ENCODE measurements at places on chromosomes 7 and 10. TPM values are rescaled to one million over a fixed set of nuclear protein-coding genes. Genes with fewer than 3 reads are reported as not detected.

UCMA gene
- total RNA-seq: not detected

CHAT gene
- not detected for total RNA-seq

GRM8 gene
- total RNA-seq: not detected

NAT16 gene
- total RNA-seq: not detected

TRIL gene
- total RNA-seq: under 0.01 TPM

FRMPD2 gene
- total RNA-seq: 0.07 TPM

BEND7 gene
- 12.9 TPM for total RNA-seq

DNAJC2 gene
- total RNA-seq: 40.7 TPM

SPDYE11 gene
- not detected for total RNA-seq

ADCYAP1R1 gene
- total RNA-seq: 0.93 TPM

LEP gene
- not detected for total RNA-seq

TAS2R41 gene
- not detected for total RNA-seq

SMKR1 gene
- total RNA-seq: 0.13 TPM

AMPH gene
- not detected for total RNA-seq

DYDC2 gene
- not detected for total RNA-seq

ENTPD7 gene
- total RNA-seq: 27.9 TPM

KLF14 gene
- not detected for total RNA-seq

OR9A2 gene
- not detected for total RNA-seq

ASB10 gene
- total RNA-seq: not detected

MPP7 gene
- 0.27 TPM for total RNA-seq

PRXL2A gene
- 196 TPM for total RNA-seq

UNCX gene
- total RNA-seq: not detected

ZNF783 gene
- 7.2 TPM for total RNA-seq

SPDYE2B gene
- total RNA-seq: not detected

CYP26C1 gene
- total RNA-seq: 0.80 TPM

TFAM gene
- total RNA-seq: 76.3 TPM

SLC18A3 gene
- total RNA-seq: not detected

TMEM130 gene
- total RNA-seq: not detected

SAMD9 gene
- total RNA-seq: 16.8 TPM

ADD3 gene
- total RNA-seq: 71.3 TPM

IFIT1B gene
- not detected for total RNA-seq

ANXA8L1 gene
- not detected for total RNA-seq

CALHM1 gene
- not detected for total RNA-seq

PDE6C gene
- not detected for total RNA-seq

AZGP1 gene
- not detected for total RNA-seq

TSPAN33 gene
- total RNA-seq: not detected

SPDYE8 gene
- total RNA-seq: not detected

SLC13A1 gene
- not detected for total RNA-seq

ANXA8 gene
- not detected for total RNA-seq

GPR15LG gene
- not detected for total RNA-seq

GPR146 gene
- 9.1 TPM for total RNA-seq

STEAP1 gene
- total RNA-seq: 62.9 TPM

Measured in thoracic aorta endothelial cell (primary cell).